ENCODE measurements at places on chromosomes 6 and 20.

- DNase-seq = peak; percentile 7
These were observed 527.8 kb upstream of the FLRT3 start for GRCh38 chr20:14865169-14865568.

DNA sequence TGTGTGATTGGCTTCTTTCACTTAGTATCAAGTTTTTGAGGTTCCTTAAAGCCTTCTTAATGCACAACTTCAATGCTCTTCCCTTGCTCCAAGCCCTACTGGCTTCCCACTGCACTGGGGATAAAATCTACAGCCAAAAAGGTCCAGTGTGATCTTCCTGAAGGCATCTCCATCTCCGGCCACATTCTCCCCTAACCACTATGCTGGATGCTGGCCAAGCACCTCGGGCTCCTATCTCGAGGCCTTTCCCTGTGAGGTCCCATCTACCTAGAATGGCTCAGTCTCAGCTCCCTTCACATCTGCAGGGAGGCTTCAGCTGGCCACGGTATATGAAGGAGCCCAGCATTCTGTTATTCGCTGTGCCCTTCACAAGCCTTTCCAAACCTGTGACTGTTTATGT, 48.1 kb downstream of the CNKSR3 start:
- DNase-seq = no peak

- DNase-seq = no peak
These were observed 239.5 kb upstream of the RAB32 start for GRCh38 chr6:146304181-146304580.

DNA sequence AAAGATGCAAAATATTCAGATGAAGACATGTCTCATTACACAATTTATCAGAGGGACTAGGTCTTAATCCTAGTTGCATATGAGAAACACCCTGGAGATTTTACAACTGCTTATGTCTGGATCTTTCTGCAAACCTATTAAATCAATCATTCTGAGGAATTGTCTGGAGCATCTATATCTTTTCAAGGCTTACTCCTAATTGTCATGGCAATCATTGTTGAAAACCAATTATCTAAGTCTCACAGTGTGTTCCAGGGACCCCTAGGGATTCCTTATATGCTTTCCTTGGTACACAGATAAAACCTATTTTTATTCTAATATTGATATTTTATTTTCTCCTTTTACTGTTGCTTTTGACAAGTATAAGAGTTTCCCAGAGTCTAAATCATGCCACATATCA, 696.9 kb upstream of the EYS start:
- no peak for DNase-seq

GRCh38 chr6:14756340-14756739, 489.5 kb upstream of the JARID2 start:
- no peak for DNase-seq

DNA sequence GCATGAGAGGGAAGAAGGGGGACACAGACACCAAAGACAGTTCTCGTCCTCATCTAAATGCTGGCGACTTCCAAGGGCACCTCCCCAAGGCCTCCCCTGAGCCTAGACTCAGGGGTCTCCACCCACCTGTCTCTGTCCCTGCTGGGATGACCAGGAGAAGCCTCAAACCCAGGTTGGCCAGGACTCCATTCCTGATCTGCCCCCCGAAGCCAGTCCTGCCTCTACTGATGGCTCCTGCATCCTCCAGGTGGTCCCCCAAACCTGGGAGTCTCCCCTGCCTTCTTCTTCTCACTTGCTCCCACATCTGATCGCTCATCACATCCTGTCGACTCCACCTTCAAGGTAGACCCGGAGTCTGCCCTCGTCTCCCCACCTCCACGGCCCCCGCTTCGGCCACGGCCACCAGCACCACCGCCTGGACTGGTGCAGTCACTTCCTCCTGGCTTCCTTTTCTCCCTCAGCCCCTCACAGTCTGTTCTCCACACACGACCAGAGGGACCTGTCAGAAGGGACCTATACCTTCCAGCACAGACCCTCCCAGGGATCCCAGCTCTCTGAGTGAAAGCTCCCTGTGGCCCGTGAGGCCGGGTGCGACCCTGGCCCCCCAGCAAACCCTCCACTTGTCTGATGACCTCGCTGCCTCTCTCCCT, 92.1 kb downstream of the CEBPB start:
- DNase-seq = no peak

DNA sequence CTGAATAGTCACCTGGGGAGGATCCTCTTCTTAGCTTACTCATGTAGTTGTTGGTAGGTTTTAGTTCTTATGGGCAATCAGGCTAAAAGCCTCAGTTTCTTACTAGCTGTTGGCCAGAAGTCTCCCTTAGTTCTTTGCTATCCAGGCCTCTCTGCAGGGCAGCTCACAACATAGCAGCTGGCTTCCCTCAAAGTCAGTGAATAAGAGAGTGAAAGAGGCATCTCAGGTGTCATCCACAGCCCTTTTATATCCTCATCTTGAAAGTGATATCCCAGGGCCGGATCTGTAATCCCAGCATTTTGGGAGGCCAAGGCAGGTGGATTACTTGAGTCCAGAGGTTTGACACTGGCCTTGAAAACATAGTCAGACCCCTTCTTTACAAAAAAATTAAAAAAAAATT, 42.1 kb upstream of the FOXA2 start:
- DNase-seq = no peak

DNA sequence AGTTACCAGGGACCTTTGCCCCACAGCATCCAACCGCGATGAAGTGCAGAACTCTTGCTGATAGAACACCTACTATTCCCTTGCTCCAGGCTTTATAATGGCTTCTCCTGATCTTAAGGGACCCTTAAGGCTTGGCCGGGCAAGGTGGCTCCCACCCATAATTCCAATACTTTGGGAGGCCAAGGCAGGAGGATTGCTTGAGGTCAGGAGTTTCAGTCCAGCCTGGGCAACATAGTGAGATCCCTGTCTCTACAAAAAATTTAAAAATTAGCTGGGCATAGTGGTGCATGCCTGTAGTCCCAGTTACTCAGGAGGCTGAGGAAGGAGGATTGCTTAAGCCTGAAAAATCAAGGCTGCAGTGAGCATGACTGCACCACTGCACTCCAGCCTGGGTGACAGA, 68.8 kb downstream of the GCNT2 start:
- no peak for DNase-seq

GRCh38 chr6:119446609-119447008, 97.0 kb upstream of the MAN1A1 start:
- peak; percentile 73 for DNase-seq

- DNase-seq = peak; percentile 17
These were observed 441.4 kb downstream of the COL12A1 start for GRCh38 chr6:74764486-74764885.

DNA sequence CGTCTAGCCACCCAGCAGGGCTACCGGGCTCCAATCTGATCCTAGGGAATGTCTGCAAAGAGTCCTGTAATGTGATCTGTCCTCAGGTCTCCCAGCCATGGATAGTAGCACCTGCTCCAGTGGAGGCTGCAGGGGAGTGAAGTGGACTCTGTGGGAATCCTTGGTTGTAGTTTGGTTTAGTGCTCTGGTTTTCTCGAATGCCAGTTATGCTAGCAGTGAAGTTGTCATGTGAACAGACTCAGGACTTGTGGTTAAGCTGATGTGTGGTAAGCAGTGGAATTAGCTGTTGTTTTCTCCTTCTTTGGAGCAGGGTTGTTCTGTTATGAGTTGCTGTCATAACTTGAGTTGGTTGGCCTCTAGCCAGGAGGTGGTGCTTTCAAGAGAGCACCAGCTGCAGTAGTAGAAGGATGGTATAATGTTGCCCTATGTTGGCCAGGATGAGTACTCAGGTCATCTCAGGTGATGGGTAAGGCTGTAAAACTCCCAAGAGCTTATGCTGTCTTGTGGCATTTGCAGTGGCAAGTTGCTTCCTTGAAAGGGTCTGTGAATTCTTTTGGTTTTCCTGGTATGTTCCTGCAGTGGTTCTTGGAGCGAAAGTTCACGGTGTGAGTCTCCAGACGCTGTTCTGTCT, 390.2 kb downstream of the UTRN start:
- DNase-seq = peak; percentile 95

DNA sequence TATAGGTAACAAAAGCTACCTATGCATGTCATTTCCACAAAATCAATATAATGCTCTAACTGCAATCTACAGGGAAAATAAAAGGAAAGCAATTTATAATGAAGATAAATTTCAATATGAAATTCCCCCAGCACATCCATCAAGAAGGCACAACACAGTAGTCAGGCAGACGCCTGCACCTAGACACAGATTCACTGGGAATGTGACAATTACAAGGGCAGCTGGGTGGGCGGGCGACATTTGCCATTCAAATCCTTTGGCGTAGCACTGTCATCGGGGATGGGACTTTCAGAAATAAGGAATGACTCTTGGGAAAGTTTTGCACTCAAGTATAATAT, 60.4 kb downstream of the SULF2 start:
- no peak for DNase-seq

DNA sequence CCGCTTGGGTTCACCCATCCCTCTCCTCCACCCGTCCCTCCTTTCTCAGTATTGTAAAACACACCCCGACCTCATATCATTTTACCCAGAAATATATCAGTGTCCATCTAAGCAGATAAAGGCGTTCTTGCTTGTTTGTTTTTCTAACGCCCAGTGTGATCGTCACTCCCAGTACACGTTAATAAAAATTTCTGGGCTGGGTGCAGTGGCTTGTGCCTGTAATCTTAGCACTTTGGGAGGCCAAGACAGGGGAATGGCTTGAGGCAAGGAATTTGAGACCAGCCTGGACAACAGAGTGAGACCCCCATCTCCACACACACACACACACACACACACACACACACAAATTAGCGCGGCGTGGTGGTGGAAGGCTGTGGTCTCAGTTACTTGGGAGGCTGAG, 24.4 kb upstream of the TFAP2C start:
- no peak for DNase-seq

- no peak for DNase-seq
These were observed 67.3 kb upstream of the DDR1 start for GRCh38 chr6:30816791-30817739.

DNA sequence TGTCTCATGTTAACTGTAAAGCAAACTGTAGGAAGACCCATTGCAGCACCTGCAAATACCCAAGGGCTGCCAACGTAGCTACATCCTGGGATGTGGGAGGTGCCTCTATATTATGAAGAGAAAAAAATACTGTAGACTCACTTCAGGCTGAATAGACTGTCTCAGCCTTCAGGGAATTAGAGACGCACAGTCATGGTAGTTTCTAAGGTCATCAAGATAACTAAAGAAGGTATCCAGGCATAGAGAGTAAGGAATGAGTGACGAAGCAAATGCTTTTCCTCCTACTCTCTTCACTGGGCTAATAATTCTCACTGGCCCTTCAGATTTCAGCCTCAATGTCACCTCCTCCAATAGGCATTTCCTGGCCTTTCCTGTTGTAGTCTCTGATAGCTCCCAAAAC, 121.6 kb upstream of the ECI2 start:
- peak; percentile 35 for DNase-seq

DNA sequence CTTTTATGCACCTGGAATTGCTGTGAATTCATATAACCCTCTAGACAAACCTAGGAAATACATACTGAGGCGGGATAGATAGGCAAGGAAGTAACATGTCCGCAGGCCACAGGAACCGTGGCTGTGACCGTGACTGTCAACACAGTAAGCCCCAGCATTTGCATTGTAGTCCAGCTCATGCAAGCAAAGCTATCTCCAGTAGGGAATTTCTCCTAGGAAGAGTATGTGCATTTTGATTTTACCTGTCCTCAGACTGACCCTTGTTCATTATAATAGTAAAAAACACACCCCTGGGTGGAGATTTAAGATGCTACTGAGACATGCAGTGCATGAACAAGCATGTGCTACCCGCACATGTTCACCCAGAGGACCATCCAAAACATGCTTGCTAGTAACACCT, 30.5 kb upstream of the RIMS4 start:
- no peak for DNase-seq

DNA sequence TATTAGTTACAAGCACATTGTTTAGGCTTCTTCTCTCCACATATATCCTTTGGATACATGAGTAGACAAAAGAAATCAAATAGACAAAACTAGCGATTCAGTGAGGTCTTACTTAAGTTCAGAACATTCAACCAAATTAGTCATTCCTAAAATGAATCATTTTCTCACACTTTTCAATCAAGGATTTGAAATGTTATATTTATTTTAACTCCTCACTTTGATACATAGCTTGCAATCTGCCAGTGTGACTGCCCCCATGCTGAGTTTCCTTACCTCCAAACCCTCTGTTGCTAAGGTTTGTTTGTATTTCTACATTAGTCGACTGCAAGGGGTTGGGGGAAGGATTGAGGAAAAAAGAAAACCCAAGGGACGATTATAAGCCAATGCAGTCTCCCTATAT, 3.5 kb upstream of the MOXD1 start:
- no peak for DNase-seq

DNA sequence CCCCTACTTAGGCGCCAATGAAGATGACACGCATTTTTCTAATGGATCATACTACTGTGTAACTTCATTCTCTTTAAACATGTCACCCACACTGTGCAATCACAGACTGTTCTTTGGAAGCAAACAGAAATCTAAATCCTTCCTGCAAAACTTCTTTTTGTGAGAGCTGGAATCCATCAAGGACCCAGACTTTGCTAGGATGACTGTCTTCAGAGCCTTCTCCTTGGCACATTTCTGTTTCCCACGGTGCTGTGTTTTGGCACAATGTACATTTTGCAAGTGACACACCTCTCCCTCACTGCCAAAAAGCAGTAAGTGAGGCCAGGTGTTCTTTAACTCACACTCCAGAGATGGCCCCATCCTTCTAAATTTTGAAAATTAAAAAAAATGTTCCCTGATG, 21.7 kb upstream of the TAGAP start:
- no peak for DNase-seq

DNA sequence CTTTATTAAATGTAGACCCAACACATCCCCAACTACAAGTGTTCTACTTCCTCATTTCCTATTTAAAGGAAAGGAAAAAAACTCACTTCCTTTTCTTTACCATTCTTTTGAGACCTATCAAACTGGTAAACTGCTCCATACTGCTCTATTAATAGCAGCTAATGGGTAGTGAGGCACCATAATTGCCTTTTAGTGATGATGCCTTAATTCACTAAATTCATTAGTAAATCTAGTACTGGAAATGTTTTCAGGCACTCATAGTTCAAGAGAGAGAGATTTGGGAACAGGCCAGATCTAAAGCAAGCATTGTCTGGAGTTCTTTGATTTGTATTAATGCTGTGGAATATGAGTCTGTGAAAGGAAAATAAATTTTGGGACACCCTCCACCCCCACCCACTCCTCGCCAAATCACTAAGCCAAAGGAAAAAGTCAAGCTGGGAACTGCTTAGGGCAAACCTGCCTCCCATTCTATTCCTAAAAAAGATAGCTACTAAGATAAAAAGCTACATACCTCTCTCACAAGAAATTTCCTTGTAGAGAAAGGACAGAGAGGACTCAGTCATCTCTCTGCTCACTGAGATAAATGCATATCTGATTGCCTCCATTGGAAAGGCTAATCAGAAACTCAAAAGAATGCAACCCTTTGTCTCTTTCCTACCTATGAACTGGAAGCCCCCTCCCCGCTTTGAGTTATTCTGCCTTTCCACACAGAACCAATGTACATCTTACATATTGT, 13.6 kb upstream of the IBTK start:
- no peak for DNase-seq

GRCh38 chr6:126437205-126437604, 97.3 kb downstream of the CENPW start:
- no peak for DNase-seq
